HCT116 (cell line): ENCODE measurements at places on chromosomes 5 and 9. TPM values are rescaled to one million over a fixed set of nuclear protein-coding genes. Genes with fewer than 3 reads are reported as not detected.

DNA sequence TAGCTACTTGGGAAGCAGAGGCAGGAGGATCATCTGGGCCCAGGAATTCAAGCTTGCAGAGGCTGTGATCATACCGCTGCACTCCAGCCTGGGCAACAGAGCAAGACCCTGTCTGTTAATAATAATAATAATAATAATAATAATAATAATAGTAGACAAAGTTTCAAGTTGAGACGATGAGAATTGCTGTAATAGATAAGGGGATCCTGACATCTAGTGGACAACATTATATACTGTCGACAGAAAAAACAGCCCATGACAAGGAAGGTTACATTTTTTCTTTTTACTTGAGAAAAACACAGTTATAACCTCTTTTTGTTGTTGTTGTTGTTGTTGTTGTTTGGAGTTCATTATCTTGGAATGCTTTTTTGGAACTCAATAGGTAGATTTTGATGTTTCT, 35.3 kb downstream of the NDFIP1 start:
- no peak overlapping the region for H3K4me3 ChIP-seq
- no peaks in the 10 kb centered on the region for H3K27me3 ChIP-seq
- no peak overlapping the region for H3K27ac ChIP-seq
- DNase-seq, result peak; percentile 32
- H3K4me1 ChIP-seq, result no peaks in the 10 kb centered on the region

- H3K4me1 ChIP-seq, result peaks cover 13% of the 10 kb centered on the region
- no peak for DNase-seq
- no peaks in the 10 kb centered on the region for H3K36me3 ChIP-seq
Observed at GRCh38 chr5:14218480-14218879, 75.3 kb downstream of the TRIO start.

DNA sequence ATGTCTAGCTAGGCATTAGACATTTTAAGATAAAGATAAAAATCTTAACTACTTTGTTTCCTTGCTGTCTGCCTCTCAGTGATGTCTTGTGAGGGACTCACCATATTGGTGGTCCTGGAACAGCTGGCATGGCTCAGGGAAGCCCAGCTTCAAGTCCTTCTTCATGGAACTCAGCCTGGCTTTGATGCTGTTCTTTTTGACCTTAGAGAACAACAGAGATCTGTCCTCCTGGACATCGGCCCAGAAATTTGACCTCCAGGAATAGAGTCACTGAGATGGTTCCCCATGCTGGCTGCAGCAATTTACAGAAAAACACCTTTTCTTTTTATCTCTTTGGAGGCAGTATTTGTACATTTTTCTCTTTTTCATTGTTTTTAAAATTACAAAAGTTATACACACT, 235.5 kb upstream of the WWC1 start:
- no peak overlapping the region for H3K27ac ChIP-seq
- H3K27me3 ChIP-seq, result peaks cover 4% of the 10 kb centered on the region; the same call in 1 of the 2 replicates
- H3K36me3 ChIP-seq, result no peaks in the 10 kb centered on the region
- H3K4me1 ChIP-seq, result no peaks in the 10 kb centered on the region
- H3K4me3 ChIP-seq, result no peak overlapping the region

DNA sequence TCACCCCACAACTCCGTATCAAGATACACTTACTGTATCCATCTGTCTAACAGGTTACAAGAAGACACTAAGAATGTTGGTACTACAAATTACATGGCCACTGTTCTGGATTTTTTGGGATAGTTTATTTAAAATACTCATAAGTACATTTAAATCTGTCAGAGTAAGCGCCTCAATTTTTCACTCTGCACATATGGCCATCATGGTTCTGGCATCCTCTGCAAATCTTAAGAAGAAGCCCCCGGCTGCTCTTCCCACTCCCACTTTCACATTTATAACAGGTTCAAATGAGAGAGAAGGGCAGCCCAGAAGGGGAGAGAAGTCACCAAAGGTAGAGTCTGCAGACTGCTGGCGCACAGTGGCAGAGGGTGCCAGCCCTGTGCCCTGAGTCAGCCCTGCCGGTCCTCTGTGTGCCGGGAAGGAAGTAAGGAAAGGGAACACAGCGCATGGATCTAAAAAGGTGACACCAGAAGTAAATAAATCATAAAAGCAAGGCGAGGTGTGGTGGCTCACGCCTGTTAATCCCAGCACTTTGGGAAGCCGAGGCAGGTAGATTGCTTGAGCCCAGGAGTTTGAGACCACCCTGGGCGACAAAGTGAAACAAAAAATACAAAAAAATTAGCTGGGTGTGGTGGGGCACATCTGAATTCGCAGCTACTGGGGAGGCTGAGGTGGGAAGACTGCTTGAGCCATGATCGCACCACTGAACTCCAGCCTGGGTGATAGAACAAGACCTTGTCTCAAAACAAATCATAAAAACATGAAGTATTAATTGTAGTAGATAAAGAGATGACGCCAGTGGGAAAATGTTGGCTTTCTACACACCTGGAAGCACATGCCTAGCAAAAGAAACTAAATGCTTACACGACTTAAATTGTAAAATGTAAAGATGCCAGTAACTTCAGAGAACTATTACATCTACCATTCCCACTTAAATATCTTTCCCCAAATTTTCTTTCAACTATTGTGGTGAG, 30.0 kb downstream of the RNF130 start:
- H3K4me1 ChIP-seq, result no peaks in the 10 kb centered on the region
- no peaks in the 10 kb centered on the region for H3K27me3 ChIP-seq
- DNase-seq, result no peak
- peaks cover 10% of the 10 kb centered on the region; the same call in 1 of the 2 replicates for H3K36me3 ChIP-seq

- H3K27me3 ChIP-seq, result no peaks in the 10 kb centered on the region
- DNase-seq, result no peak
- no peaks in the 10 kb centered on the region for H3K4me1 ChIP-seq
Observed at GRCh38 chr9:36551129-36551528, 21.6 kb upstream of the MELK start.

DNA sequence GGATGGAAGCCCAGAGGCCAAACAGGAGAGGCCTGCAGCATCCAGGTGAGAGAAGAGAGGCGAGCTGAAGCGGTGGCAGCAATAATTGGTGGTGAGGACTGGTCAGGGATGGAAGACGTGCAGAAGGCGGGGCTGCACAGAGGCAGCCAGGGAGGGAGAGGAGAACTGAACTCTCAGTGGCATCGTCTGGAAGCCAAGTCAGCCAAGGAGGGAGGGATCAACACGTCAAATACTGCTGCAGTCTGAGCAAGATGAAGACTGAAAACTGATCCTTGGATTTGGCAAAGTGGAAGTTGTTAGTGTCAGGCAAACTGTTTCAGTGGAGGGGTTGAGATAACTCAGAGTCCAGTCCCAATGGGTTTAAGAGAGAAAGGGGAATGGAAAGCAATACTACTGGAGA, 145.4 kb downstream of the CDK5RAP2 start:
- H3K27me3 ChIP-seq, result no peaks in the 10 kb centered on the region
- no peak overlapping the region for H3K4me3 ChIP-seq
- H3K4me1 ChIP-seq, result no peaks in the 10 kb centered on the region
- peaks cover 12% of the 10 kb centered on the region; the same call in 1 of the 2 replicates for H3K36me3 ChIP-seq
- no peak for DNase-seq

- no peaks in the 10 kb centered on the region for H3K27me3 ChIP-seq
- DNase-seq, result no peak
- peak overlapping the region; percentile 17; the same call in 1 of the 2 replicates for H3K27ac ChIP-seq
- peaks cover 23% of the 10 kb centered on the region for H3K4me1 ChIP-seq
Observed at GRCh38 chr5:138573223-138573622, 2.0 kb downstream of the HSPA9 start.

DNA sequence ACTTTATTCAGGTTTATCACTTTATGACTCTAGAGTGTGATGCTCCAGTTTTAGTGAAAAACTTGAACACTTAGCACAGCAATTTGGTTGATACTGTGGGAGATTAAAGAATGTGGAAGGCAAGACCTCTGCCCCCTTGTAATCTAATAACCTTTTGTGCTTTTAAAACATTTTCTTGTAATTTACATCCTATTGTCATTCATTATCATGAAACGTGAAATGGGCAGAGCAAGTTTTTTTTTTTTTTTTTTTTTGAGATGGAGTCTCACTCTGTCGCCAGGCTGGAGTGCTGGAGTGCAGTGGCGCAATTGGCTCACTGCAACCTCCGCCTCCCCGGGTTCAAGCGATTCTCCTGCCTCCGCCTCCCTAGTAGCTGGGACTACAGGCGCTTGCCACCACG, 1.8 kb downstream of the PAIP2 start:
- no peak overlapping the region; the same call in 1 of the 2 replicates for H3K4me3 ChIP-seq
- H3K36me3 ChIP-seq, result 0 out of 2 replicates have a peak, but pooled peaks cover 4% of the 10 kb centered on the region
- no peak overlapping the region for H3K27ac ChIP-seq
- H3K4me1 ChIP-seq, result peaks cover 4% of the 10 kb centered on the region; the same call in 1 of the 2 replicates
- no peaks in the 10 kb centered on the region for H3K27me3 ChIP-seq

DNA sequence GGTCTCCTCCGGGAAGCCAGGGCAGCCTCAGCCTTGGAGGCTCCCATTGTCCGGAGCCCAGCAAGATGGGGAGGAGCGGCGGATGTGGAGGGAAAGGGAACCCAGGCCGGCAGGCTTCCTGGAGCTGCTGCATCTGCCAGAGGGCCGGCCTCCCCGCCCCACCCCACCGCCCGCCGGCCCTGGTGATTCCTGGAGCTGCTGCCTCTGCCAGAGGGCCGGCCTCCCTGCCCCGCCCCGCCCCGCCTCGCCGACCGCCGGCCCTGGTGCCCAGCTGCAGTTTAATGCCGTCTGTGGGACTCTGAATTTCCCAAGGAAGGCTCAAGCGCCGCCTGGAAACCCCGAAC, 31.6 kb downstream of the EXD3 start:
- no peak for DNase-seq
- H3K27me3 ChIP-seq, result no peaks in the 10 kb centered on the region
- H3K36me3 ChIP-seq, result no peaks in the 10 kb centered on the region
- H3K4me3 ChIP-seq, result no peak overlapping the region
- no peak overlapping the region for H3K27ac ChIP-seq
- H3K4me1 ChIP-seq, result no peaks in the 10 kb centered on the region

DNA sequence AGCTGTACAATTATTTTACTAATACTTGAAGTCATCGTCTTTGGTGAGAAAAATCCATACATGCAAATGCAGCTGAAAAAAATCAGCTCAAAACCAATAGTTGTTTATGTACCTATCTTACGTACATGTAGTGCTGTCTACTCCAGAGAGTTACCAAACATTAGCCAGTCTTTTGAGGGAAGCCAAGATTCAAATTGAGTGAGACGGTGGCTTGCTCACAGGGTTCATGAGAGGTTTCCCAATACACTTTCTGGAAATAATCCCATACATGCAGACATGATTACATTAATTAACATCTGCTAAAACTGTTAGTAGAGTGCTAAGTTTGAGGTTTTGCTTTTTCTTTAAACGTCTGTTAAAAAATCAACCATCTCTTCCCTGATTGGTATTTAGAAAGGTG, 2.3 kb downstream of the C9orf72 start:
- H3K4me3 ChIP-seq, result no peak overlapping the region
- no peaks in the 10 kb centered on the region for H3K27me3 ChIP-seq
- no peaks in the 10 kb centered on the region for H3K36me3 ChIP-seq
- no peak overlapping the region for H3K27ac ChIP-seq
- no peak for DNase-seq

GRCh38 chr5:179795049-179795862, 1.5 kb downstream of the LTC4S start:
- peaks cover 9% of the 10 kb centered on the region; the same call in 1 of the 2 replicates for H3K4me1 ChIP-seq
- H3K27me3 ChIP-seq, result no peaks in the 10 kb centered on the region
- H3K27ac ChIP-seq, result peak overlapping the region; percentile 99
- DNase-seq, result no peak
- peaks cover 20% of the 10 kb centered on the region; the same call in 1 of the 2 replicates for H3K36me3 ChIP-seq

DNA sequence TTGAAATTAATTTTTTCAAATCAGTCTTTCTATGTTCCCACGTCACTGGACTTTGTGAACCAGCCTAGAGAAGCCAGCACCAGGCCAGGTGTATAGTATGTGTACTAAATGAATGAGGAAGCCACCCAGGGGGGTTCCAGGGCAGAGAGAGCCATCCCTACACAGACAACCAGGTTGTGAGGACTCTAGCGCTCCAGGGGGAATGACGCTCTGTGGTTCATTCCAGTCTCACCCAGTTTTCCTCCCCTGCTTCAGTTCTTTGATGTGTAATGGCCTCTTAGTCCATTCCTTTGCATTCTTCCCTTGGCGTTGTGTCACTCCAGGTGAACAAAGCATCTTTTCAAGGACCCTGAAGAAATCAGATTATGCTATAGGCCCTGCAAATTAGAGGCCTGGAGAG, 330.6 kb downstream of the NSG2 start:
- H3K27ac ChIP-seq, result no peak overlapping the region
- H3K27me3 ChIP-seq, result peaks cover 27% of the 10 kb centered on the region; the same call in 1 of the 2 replicates
- H3K4me3 ChIP-seq, result no peak overlapping the region
- peaks cover 12% of the 10 kb centered on the region for H3K4me1 ChIP-seq
- no peak for DNase-seq

DNA sequence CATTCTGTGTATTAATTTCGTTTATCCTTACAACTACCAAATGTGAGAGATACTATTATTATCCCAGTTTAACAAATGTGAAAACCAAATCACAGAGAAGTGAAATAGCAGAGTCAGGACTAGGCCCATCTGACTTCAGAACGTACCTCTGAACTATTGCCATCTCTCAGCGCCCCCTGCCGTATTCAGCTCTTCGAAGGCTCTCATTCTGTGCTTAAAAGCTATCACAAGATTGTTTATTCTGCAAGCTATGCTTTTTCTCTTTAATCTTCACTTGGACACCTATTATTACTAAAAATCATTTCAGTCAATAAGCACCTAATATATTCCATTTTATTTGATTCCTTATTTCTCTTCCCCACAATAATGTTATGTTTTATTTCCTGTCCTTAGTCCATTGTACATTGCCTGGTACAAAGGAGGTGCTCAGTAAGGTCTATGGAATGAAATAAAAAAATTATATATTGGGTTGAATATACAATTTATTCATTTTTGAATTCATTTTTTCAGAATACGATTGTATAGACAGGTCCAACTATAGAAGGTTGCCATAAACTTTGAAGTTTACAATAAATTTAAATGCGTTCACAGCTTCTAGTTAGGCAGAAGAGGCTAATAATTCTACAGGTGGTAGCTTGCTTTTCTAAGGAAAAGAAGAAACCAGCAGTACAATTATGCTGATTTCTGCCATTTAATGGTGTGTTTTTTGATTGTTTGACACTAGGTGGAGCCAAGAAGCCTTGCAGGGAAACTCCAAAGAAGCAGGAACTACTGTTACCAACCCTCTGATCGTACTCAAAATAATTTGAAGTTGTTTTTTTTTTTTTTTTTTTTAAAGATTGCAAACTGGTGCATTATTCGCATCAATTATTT, 202.2 kb upstream of the DMRTA1 start:
- H3K4me3 ChIP-seq, result no peak overlapping the region
- H3K27ac ChIP-seq, result no peak overlapping the region
- DNase-seq, result peak; percentile 40
- H3K36me3 ChIP-seq, result no peaks in the 10 kb centered on the region

DNA sequence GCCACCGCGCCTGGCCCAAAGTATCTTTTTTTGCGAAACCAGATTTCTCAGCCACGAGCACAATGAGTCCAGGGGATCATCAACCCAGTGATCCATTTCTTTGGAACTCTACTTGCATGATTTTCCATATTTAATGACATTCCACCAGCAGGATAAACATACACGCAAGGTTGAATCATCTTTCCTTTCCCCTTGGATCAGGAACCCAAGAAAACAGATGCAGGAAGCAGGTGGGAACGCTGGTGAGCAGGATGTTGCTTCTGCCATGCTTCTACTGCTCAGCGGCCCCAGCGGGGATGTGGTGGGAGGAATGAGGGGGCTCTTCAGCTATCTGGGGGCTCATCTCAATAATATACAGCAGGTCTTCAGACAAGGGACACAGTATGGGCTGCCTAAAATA, 118.2 kb downstream of the SEC61B start:
- no peaks in the 10 kb centered on the region for H3K4me1 ChIP-seq
- DNase-seq, result no peak
- H3K27me3 ChIP-seq, result peaks cover 8% of the 10 kb centered on the region; the same call in 1 of the 2 replicates
- no peaks in the 10 kb centered on the region for H3K36me3 ChIP-seq
- H3K27ac ChIP-seq, result no peak overlapping the region

MAMDC2 gene
- total RNA-seq, result 1.2 TPM

NPR3 gene
- 0.39 TPM for total RNA-seq

PROP1 gene
- total RNA-seq, result not detected

PRR16 gene
- total RNA-seq, result 0.42 TPM

FLT4 gene
- total RNA-seq, result 0.17 TPM

MARCHF11 gene
- not detected for total RNA-seq
